ENCODE measurements at places on chromosomes 11 and 22. TPM values are rescaled to one million over a fixed set of nuclear protein-coding genes. Genes with fewer than 3 reads are reported as not detected.

Gene MB
- not detected for total RNA-seq

Gene PVALB
- not detected for total RNA-seq

Gene SMCO4
- total RNA-seq = 13.7 TPM

Gene SLC22A8
- not detected for total RNA-seq

Gene NNMT
- 719 TPM for total RNA-seq

Gene THYN1
- total RNA-seq = 51.3 TPM

Gene CRYBB3
- total RNA-seq = not detected
